ENCODE measurements at places on chromosomes 6 and 20.

- DNase-seq = no peak
Observed at GRCh38 chr6:26275663-26276062, 89.3 kb upstream of the BTN3A2 start.

DNA sequence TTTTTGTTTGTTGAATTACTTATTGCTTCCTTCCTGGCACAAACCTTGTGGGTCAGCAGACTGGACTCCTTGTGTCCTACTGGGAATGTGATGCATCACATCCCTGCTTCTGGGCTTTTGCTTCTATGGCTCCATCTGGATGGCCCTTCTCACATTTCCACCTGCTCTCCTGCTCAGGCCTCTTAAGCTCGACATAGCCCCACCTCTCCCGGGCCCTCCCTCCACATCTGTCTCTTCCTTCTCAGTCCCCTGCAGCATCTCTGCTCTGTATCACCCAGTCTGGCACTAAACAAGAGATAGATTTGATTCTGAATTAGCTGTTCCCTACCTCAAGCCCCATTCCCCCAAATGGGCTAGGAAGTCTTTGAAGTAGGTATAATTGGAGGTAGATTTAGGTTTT, 356.8 kb downstream of the DHX35 start:
- no peak for DNase-seq

DNA sequence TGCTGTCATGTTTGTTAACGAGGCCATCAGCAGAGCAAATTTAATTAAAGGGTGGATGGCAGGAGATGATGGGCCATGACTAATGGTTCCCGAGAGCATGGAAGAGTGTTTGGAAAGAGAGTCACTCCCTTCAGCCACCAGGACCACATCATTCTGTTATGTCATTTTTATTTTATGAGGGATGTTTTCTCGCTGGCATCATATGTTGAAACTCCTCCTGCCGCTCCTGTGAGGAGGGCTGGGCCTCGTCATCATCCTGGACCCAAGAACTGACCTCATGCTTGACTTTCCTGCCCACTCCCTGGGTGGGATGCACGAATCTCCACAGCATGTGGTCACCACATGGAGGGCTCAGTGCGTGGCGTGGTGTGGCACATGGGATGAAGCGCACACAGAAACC, 86.4 kb upstream of the FRMD1 start:
- DNase-seq = no peak

GRCh38 chr6:151761851-151762250, 45.6 kb upstream of the ESR1 start:
- DNase-seq = no peak

GRCh38 chr6:169981969-169982368, 230.5 kb downstream of the ERMARD start:
- no peak for DNase-seq

DNA sequence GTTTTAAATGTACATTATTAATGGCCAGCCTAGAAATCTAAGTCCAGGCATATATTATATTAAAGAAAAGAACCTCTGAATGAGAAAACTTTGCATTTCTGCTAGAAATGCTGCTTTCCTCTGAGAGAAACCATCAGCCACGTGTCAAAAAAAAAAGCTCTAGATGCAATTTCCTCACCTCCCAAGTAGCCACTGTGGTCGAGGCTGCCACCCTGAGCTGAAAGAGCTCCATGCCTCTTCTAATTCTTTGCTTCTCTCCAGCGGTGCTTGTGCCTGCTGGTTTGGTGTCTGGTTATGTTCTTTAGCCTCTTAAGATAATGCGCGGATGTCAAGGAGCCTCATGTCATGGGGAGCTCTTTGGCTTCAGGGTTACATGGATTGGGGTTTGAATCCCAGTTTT, 316.0 kb downstream of the TFAP2C start:
- DNase-seq = no peak

- no peak for DNase-seq
Observed at GRCh38 chr6:139073118-139073517, 44.6 kb downstream of the ABRACL start.

Data from neural crest cell (in vitro differentiated cells).